T-cell (primary cell): ENCODE measurements at places on chromosomes 7 and 10.

GRCh38 chr7:130141884-130142653 lies 63.1 kb downstream of the TMEM209 start:
- DNase-seq, result no peak

- DNase-seq, result peak; percentile 74
Measured at GRCh38 chr10:133278577-133279265, 2.1 kb upstream of the ADAM8 start.

GRCh38 chr7:26370011-26370410 lies 78.3 kb downstream of the SNX10 start:
- DNase-seq, result no peak

- DNase-seq, result no peak
Measured at GRCh38 chr7:98365863-98366561, 34.9 kb downstream of the BAIAP2L1 start.

GRCh38 chr7:16891338-16891737 lies 9.6 kb upstream of the AGR3 start:
- no peak for DNase-seq

- no peak for DNase-seq
Measured at GRCh38 chr7:106129291-106129690, 17.2 kb upstream of the SYPL1 start.

DNA sequence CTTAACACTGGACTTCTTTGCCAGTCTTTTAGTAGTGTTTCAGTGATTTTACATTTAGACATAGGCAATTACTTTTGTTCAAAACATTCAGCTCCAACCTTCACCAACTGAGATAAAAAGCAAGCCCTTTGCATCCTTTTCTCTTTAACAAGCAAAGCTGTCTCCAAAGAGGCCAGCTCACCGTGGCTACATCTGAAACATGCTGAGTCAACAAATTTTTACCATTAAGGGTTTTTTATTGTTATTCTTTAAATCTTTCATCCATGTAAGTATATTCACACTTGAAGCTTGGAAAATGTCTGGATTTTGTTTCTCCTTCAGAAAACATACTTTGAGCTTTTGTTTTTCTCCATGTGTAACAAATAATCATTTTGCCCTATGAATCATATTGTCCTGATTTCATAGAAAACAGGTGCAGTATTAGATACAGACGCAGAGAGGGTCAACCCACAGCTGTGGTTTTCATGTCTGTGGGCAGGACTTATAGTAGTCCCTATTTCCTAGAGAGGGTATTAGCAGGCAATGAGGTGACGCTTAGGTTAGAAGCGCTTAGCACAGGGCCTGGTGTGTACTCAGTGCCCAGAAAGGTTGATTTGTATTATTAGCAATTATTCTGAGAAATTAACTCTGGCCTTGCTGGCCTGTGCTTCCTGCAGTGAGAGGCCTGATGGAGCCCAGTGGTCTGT lies 99.5 kb downstream of the MKI67 start:
- DNase-seq, result no peak

DNA sequence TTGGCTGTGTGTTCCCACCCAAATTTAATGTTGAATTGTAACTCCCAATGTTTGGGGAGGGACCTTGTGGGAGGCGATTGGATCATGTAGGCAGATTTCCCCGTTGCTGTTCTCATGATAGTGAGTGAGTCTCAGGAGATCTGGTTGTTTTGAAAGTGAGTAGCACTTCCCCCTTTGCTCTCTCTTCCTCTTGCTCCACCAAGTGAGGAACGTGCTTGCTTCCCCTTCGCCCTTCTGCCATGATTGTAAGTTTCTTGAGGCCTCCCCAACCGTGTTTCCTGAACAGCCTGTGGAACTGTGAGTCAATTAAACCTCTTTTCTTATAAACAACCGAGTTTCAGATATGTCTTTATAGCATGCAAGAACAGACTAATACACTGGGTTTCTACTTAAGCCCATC lies 176.3 kb downstream of the CDK14 start:
- DNase-seq, result no peak

- DNase-seq, result no peak
Measured at GRCh38 chr10:86311190-86311589, 55.4 kb downstream of the GRID1 start.

DNA sequence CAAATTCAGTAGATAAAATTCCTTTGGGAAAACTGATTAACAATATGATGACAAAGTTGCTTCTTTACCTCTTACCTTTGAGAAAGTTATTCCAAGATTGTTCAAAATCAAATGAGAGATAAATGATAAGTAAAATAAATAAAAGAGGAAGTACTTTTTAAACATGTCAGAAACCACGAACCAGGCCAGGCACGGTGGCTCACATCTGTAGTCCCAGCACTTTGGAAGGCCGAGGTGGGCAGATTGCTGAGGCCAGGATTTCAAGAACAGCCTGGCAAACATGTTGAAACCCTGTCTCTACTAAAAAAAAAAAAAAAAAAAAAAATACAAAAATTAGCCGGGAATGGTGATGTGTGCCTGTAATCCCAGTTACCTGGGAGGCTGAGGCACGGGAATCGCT lies 296.6 kb downstream of the HGF start:
- no peak for DNase-seq

GRCh38 chr10:126561921-126562680 lies 108.4 kb downstream of the C10orf90 start:
- no peak for DNase-seq

- no peak for DNase-seq
Measured at GRCh38 chr10:123150271-123150985, 2.5 kb downstream of the HMX2 start.

DNA sequence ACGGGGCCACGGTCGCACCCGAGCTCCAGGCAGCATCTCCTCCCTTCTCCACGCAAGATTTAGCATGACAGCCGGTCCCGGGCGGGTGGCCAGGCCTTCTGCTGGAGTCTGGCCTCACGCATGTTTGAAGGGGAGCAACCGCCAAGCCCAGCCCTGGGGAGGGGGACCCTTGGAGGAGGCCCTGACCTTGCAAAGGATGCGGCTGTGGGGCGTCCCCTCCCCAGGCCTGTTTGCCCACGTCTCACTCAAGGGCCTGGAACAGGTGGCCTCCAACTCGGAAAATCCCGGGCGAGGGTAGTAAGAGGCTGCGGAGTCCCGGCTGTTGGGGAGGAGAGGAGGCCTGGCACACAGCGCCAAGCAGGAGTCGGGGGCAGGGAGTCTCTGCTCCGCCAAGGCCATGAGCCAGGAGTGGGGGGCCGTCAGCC lies 50.6 kb upstream of the DPYSL4 start:
- DNase-seq, result no peak

DNA sequence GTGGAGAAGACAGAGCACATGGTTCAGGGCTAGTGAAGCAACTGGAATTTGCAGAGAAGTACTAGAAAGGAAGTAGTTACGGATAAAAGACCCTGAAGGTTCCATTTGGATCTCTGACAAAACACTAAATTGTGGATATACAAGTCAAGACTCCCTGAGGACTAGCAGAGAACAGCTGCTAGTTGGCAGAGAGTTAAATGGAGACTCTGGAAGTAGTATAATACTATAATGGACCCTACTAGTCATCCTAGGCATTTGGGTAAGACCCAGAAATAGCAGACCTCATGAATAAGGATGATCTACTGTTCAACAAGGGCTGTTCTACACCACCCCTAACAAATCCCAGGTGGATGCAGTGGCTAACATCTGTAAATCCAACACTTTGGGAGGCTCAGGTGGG lies 19.1 kb downstream of the MCMBP start:
- DNase-seq, result no peak

GRCh38 chr10:131846240-131847101 lies 54.3 kb upstream of the PPP2R2D start:
- peak; percentile 4 for DNase-seq

- no peak for DNase-seq
Measured at GRCh38 chr10:131933016-131933695, 32.3 kb downstream of the PPP2R2D start.

- DNase-seq, result no peak
Measured at GRCh38 chr7:99944497-99945070, 15.2 kb upstream of the GJC3 start.

GRCh38 chr7:98056580-98056979 lies 50.1 kb upstream of the LMTK2 start:
- DNase-seq, result no peak

DNA sequence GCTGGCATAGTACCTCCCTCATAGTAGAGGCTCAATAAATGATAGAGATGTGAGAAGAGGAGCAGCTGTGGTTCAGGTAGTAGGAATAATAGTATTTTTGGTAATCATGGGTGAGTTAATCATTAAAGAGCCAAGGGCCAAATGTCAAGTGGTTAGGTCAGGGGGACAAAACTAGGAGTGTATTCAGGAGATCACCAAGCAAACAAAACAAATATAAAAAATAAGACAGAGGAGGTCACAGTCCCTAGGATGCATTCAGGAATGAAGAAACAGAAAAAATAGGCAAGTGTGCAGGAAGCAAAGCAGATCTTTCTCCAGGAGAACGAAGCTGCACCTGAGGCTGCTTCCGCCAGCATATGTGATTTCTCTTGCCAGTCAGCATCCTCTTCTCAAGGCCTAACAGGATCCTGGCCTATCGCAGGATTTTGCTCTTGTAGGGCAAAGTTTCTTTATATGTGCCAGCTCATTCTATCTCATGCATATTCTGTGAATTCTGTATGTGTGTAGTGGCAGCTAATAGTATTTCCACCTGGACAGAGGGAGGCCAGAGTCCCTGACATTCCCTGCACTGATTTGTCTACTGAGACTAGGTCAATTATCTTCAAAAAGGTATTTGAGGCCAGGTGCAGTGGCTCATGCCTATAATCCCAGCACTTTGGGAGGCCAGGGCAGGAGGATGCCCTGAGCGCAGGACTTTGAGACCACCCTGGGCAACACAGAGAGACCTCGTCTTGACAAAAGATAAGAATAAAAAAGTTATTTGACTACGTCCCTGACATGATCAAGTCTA lies 82.7 kb downstream of the AKR1D1 start:
- DNase-seq, result no peak

- DNase-seq, result no peak
Measured at GRCh38 chr7:96041171-96041570, 268.8 kb downstream of the DYNC1I1 start.

DNA sequence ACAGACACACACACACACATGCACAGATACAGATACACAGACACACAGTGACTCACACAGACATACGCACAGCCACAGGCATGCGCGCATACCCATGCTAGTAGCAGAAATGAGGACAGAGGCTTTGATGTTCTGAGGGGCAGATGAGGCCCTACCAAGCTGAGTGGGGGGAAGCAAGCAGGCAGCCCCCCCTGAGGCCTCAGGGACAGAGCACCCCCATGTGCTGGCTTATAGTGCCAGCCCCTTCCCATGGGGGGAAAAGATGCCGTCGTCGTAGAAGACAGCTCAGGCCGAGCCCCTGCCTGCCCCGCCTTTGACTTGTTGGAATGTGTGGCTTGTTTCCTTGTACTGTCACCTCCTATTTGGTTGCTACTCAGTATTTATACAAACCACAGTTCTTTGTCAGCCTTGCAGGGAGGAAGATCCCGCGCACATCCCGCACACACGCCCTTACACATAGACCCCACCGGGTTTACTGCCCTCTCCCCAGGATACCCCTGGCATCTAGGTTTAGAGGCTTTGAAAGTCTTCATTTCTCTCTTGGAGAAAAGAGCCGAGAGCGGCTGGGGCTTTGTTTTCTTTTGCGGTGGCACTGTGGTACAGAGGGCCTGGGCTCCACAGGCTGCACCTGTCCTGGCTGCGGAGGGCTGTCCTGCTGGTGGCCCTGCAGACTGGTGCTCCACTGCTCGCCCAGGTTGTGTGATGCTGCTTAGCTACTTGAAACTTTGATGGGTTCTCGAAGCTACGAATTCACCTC lies 112.5 kb downstream of the DOCK1 start:
- no peak for DNase-seq
